ENCODE measurements at places on chromosomes 5 and 9.

- no peak for DNase-seq
Observed at GRCh38 chr9:99731950-99732349, 89.7 kb upstream of the NR4A3 start.

- DNase-seq, result no peak
Observed at GRCh38 chr9:128893354-128893753, 11.4 kb downstream of the LRRC8A start.

DNA sequence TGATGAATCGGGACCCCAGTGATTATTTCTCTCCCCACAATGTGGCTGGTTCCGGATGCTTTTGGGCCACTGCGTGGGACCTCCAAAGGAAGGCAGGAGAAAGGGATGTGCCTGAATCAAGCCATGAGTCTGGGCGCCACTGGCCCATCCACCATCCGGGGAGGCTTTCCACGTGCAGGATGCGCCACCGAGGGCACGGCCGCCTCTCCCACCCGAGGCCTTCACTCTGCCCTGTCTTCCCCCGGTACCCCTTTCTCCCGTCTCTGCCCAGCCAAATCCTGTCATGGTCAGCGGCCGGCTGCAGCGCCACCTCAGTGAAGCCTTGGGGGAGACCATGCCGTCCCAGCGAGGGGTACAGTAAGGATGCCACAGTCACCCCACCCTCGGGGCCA lies 43.9 kb upstream of the GRHPR start:
- DNase-seq, result no peak

- no peak for DNase-seq
Observed at GRCh38 chr5:118224546-118224945, 763.8 kb downstream of the DTWD2 start.

GRCh38 chr9:3894772-3895171 lies 369.0 kb upstream of the RFX3 start:
- no peak for DNase-seq

GRCh38 chr5:5386329-5386728 lies 36.1 kb upstream of the ICE1 start:
- no peak for DNase-seq

- no peak for DNase-seq
Observed at GRCh38 chr9:112437406-112437805, 49.2 kb upstream of the KIAA1958 start.

DNA sequence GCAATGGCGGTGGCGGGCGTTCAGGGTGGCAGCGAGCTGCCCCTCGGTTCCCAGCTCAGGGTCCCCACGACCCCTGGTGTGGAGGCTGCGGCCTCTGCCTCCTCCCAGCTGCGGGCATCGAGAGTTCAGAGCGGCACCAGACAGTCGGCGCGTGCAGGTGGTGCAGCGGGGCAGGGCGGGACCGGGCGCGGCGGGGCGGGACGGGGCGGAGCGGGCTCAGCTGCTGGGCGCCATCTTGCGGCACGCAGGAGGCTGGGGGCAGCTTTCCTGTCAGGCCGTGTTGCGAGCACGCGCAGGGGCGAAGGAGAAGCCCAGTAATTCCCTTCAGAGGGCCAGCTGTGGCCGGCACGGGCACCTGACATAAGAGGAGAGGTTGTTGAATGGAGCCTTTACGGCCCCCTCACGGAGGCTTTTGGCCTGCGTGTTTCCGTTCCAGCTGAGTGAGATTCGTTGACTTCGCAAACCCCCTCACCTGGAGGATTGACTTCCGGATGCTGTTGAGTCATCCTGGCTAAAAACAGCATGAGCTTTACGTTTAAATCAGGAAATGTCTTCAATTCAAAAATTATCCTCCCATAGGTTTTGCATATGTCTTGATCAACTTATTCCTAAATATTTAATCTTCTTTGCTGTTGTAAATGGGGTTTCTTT lies 587 bp downstream of the C5orf47 start:
- DNase-seq, result no peak

DNA sequence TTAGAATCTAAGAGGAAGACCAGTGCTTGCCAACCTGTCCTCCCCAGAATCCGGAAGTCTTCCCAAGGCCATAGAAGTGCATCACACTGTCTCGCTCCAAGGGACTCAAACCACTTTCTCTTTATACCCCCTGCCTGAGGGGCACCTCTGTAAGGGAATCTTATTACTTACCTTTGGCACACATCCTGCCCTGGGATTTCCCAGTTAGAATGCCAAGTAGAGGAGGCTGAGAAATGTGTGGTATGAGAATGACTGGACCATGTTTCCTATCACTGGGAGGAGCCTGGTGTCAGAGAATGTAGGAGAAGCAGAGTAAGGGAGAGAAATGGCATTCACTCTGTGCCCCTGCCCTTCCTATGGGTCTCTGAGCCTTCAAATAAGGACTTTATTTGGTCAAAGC lies 85.8 kb downstream of the AOPEP start:
- no peak for DNase-seq

DNA sequence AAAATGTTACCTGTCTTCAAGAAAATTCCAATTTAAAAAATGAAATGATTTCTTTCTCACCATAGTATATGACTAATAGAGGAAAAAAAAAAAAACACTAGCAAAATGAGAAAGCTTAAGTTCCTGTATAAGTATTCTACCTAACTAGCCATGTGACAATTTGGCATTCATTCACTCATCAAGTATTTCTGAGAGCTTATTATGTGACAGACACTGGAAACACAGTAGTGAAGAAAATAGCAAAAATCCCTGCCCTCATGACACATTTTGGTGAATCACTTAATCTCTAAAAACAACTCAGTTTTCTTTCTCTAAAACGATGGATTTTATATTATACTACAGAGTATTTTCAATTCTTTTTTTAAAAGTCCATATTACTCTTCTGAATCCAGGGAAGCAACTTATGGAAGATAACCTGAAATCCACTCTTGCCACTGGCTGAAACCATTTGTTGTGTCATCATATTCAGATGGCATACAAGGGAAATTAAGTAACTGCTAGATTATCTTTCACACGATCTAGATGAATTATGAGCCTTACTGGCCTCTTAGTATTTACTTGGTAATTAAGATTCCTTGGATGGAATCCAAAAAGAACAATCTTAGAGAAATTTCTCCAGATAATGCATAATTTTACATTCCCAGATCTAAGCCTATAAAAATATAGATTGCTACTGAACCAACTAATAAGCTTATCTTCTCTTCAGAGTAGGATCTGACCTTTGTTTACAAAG lies 5.5 kb downstream of the PTBP3 start:
- no peak for DNase-seq

DNA sequence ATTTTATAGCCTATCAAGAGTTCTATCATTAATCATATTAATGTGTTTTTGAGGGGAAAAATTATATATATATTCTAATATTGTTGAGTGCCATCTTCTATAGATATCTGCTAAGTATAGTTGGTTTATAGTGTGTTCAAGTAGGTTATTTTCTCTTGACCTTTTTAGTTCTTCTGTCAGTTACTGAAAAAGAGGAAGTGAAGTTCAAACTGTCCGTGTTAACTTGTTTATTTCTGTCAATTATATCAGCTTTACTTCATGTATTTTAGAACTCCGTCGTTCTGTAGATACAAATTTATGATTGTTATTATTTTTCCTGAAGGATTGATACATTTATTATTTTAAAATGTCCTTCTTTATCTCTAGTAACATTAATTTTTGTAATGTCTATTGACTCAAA lies 1209.1 kb downstream of the CDH12 start:
- no peak for DNase-seq

GRCh38 chr5:160209917-160210316 lies 19.4 kb upstream of the FABP6 start:
- no peak for DNase-seq

DNA sequence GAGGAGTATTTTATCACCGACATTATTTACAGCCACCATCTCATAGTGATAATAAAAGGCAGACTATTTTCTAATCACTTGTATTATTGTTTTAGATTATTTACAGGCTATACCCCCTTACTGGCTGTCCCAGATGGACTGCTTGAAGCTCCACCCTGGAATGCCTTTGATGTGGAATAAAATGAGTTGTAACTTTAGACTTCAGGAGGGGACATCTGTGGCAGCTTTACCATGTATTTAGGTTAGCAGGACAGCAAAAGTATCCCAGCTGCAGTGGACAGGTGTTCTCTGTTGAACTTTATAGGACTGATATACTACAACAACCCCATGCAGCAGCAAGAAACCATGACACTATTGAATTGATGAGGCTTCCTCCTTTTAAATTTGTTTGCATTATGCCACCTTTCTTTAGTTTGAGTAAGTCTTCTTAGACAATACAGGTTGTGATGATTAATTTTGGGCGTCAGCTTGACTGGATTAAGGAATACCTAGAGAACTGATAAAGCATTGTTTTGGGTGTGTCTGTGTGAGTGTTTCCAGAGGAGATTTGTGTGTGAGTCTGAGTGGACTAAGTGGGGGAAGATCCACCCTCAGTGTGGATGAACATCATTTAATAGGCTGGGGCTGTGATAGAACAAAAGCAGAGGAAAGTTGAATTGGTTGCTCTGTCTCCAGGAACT lies 29.2 kb upstream of the C9orf57 start:
- no peak for DNase-seq

GRCh38 chr9:95515272-95516113 lies 1.3 kb downstream of the PTCH1 start:
- DNase-seq, result peak; percentile 35

GRCh38 chr9:137820161-137820855 lies 57.3 kb upstream of the CACNA1B start:
- DNase-seq, result no peak

DNA sequence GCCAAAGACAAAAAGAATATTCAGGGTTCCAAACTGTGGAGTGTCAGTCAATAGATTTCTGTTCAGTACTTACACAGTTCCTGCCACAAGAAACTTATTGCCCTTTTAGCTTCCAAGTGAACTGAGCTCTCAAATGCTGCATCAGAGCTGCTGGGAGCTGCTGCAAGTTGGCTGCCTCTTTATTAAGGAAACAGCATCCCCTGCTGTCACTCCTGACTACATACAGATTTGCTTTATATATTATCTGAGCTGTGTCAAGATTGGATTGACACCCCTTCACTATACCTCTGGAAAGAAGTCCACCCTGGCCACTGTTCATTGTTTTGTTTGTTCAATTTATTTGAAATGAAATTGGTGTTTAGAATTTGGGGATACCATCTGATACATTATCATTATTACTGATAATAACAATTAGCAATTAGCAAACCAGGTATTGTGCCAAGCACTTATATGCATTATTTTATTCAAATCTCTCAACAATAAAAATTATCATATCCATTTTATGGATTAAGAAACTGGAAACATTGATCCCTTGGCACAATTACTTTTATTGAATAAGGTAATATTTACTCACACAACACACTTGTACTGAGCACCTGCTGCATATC lies 16.4 kb upstream of the C5orf58 start:
- no peak for DNase-seq

DNA sequence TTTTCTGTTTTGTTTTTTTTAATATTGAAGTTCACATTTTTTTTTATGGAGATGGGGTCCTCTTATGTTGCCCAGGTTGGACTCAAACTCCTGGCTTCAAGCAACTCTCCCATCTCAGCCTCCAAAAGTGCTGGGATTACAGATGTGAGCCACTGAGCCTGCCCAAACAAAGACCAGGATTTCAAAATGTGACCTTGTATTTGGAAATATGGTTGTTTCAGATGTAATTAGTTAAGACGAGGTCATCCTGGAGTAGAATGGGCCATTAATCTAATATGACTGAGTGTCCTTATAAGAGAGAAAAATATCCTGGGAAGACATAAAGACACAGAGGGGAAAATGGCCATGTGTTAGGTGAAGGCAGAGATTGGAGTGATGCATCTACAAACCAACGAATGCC lies 340.5 kb downstream of the RAB3C start:
- DNase-seq, result no peak

- no peak for DNase-seq
Observed at GRCh38 chr9:137556069-137556838, 4.6 kb downstream of the MRPL41 start.

DNA sequence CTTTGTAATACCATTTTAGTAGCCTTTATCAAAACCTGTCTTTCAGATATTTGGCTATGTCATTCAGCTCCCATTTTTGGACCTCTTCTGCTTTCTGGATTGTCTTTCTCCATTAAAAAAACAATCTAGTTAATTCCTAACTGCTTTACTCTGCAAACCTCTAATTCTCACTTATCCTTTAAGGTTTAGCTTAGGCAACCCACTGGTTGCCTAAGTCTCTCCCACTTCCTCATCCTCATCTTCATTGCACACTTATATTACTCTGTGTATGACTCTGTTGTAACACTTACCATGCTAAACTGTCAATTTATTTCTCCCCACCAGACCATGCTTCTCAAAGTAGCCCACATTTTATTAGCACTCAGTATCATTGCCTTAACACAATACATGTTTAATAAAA lies 205.0 kb upstream of the DMRTA1 start:
- DNase-seq, result no peak

- no peak for DNase-seq
Observed at GRCh38 chr9:27853529-27853928, 280.2 kb upstream of the C9orf72 start.

GRCh38 chr9:131923766-131924165 lies 155.9 kb downstream of the MED27 start:
- DNase-seq, result no peak

DNA sequence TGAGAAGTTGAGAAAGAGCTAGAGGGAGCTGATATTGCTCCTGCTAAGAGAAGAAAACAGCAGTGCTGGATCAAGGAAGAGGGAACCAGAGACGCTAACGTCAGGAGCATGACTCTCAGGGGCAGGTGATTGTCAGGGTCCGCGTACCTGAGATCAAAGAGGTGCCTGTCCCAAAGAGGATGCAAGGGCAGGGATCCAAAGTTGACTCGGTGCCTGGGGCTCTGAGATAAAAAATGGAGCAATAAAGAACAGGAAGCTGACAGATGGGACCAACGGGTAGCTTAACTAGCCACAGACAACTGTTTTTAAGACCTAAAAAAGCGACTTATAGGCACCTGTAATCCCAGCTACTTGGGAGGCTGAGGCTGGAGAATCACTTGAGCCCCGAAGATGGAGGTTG lies 517.8 kb downstream of the IRX1 start:
- DNase-seq, result no peak

DNA sequence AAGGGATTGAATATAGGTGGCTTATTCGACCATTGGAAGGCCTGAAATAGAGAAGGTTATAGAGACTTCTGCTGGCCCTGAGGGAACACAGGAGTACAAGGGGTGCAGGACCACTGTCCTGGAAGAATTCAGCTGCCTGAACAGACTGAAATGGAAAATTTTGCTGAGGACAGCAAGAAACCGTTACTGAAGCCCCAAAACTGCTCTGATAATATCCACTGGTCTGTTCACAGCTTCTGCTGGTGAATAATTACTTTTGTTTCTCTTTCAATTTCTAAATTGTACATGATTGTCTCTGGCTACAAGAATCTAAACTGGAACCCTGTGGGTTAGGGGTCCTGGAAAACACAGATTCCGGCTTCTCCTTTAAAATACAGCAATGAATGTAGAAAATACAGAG lies 218.5 kb upstream of the CDH12 start:
- DNase-seq, result no peak

GRCh38 chr5:19555876-19556275 lies 432.1 kb downstream of the CDH18 start:
- DNase-seq, result no peak

DNA sequence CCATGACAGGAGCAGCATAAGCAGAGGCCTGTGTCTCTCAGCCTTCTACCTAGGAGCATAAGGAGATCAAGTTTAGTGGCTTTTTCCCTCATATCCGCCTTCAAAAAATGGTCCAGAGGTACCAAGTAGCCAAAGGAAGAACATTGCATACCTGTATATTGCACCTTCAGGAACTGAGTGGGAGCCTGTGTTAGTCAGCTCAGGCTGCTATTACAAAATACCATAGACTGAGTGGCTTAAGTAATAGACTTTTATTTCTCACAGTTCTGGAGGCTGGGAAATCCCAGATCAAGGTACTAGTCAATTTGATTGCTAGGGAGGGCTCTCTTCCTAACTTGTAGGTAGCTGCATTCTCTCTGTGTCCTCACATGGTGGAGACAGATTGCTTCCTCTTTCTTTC lies 597.4 kb upstream of the PTGER4 start:
- no peak for DNase-seq

Measured in naive thymus-derived CD8-positive, alpha-beta T cell (primary cell).